ENCODE measurements at places on chromosomes 7 and 10.

DNA sequence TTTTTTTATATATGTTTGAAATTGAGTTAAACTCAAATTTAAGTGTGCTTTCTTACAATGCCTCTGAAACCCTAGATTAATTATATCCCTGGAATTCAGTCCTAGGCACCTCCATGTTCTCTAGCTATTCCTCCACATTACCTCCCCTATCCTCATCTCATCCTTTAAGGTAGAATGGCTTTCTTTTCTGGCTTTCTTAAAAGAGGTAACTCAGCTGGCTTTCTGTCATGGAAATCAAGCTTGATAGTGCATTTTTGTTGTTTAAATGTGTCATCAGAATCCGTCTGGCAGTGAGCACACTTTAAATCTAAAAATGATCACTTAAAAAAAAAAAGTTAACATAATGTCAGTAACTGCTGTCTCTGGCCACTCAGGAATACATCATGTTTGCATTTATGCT lies 42.2 kb downstream of the AHR start:
- DNase-seq: no peak

- no peak for DNase-seq
Measured at GRCh38 chr7:102220229-102220850, 66.3 kb upstream of the SH2B2 start.

- no peak for DNase-seq
Measured at GRCh38 chr7:7257899-7258692, 75.8 kb downstream of the C1GALT1 start.

DNA sequence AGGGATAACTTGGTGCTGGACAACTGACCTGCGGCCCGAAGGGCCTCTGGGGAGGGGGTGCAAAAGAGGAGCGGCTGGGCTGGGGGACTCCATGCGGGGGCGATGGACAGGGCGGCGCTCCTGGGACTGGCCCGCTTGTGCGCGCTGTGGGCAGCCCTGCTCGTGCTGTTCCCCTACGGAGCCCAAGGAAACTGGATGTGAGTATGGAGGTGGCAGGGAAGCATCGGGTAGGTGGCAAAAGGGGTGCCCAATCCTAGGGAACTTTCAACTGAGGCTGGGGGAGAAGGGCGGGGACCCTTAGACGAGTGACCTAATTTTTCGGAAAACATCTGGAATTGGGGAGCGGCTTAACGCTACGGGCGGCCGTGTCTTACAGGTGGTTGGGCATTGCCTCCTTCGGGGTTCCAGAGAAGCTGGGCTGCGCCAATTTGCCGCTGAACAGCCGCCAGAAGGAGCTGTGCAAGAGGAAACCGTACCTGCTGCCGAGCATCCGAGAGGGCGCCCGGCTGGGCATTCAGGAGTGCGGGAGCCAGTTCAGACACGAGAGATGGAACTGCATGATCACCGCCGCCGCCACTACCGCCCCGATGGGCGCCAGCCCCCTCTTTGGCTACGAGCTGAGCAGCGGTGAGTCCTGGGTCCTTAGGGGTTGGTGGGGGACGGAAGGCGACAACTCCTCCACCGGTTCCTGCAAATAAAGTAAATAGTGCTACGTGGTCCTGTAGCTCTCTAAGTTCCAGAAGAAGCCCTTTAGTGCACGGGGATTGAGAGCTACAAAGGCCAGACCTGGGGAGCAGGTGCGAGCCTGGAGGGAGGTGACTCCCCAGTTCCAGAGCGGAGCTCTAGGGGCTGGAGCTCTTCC lies 622 bp downstream of the WNT16 start:
- DNase-seq: no peak

- DNase-seq: no peak
Measured at GRCh38 chr10:126397640-126398382, 9.5 kb upstream of the ADAM12 start.

DNA sequence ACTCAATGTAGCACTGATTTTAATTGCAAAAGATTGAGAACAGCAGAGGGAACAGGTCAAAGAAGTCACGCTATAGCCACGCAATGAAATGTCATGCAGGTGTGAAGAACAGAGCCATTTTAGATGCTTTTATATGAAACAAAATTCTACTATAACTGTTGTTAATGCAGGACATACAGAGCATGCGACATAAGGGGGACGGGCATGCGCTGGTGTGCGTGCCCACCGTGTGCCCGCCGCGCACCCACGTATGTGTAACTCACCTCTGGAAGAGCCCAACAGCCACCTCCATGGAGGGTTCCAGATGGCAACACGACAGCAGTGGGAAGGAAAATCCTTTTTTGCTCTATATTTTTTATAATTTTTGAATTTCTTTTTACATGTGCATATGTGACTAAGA lies 410.0 kb upstream of the RNF32 start:
- no peak for DNase-seq

Measured in suprapubic skin (tissue), 4 donors.